ENCODE measurements at places on chromosomes 4 and X.

DNA sequence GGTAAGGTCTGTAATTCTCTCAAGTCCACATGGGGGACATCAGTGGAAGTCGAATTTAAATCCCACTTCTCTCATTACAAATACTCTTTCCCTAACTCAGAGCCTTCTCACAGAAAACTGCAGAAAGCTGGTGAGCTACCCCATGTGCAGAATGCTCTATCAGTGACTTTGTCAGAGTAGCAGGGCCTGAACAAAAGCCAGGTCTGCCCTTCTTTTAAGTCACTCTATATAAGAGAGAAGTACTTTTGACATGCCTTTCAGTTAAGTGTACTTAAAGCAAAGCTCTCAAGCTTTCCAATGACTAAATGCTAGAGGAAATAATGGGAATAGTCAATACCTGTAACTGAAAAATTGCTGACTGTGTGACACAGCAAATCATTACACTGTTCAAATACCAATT, 323.1 kb downstream of the KCNIP4 start:
- no peak for DNase-seq

DNA sequence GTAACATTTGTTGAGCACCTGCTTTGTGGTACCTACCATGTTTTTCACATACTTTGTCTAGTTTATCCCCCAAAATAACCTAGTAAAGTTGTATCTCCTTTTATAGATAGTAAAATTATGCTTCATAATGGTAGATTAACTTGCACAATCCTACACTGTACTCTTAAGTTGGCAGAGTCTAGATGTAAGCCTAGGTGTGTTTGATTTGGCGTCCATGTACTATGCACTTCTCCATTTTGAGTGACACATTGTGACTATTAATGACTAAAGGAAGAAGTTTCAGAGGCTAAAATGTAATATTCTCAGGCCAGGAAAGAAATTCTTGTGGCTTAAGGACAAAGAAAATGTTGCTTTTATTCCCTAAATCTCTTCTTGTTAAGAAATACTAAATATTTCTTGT, 15.4 kb downstream of the PLK4 start:
- no peak for DNase-seq

GRCh38 chr4:137674066-137674465, 141.8 kb upstream of the PCDH18 start:
- DNase-seq: no peak

DNA sequence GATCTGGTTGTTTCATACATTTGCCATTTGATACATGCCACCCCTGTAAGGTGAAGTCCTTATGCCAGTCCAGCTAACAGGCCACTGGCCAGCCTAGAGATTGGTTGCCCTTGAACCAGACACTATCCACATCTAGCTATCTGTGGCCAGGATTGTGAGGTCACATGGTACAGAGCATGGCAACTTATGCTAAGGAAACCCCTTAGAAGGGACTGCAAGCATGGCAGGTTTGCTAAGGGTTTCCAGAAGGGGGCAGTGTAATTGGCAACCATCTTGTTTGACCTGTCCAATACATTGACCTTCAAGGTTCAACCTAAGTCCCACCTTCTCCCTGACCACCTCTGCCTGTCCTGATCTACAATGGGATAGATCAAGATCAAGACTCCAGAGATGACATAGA, 47.5 kb downstream of the SMC1A start:
- DNase-seq: no peak

GRCh38 chr4:95761426-95761825, 78.5 kb upstream of the PDHA2 start:
- DNase-seq: no peak

- no peak for DNase-seq
These were observed 538.3 kb upstream of the PCDH7 start for GRCh38 chr4:30181918-30182317.

DNA sequence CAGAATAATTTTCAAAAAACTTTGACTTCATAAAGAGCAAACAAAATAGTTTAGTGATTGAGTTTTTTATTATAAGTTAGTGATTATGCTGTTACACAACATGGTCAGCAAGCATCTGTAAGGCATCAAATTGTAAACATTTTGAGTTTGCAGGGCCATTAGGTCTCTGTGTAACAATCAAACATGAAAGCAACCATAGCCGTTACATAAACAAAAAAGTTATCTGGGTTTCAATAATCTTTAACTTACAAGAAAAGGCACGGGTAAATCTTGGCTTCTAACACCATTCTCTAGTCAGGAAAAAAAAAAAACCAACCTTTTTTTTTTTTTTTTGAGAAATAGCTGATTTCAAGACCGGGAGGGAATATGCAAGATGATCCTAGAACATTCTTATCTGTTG, 1941.1 kb downstream of the PCDH7 start:
- DNase-seq: no peak

DNA sequence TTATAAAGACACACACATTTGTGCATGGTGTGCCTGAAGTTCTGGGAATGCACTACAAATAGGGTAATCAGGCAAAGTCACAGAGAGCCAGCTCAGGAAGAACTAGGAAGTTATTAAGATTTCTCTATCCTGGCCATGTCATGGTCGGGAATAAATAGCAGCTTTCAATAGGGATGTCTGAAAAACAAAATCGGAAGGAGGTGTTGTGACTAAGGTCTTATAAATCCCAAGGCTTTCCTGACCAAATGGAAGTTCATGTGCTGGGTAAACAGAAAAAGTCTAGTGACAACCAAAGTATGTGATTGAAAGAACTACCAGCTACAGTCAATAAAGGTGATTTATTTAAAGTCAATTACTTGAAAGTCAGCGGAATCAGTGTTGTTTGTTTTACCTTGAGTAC, 262.5 kb upstream of the HS3ST1 start:
- DNase-seq: no peak

- DNase-seq: peak; percentile 81
These were observed 134.1 kb downstream of the OR13H1 start for GRCh38 chrX:131677655-131678628.

DNA sequence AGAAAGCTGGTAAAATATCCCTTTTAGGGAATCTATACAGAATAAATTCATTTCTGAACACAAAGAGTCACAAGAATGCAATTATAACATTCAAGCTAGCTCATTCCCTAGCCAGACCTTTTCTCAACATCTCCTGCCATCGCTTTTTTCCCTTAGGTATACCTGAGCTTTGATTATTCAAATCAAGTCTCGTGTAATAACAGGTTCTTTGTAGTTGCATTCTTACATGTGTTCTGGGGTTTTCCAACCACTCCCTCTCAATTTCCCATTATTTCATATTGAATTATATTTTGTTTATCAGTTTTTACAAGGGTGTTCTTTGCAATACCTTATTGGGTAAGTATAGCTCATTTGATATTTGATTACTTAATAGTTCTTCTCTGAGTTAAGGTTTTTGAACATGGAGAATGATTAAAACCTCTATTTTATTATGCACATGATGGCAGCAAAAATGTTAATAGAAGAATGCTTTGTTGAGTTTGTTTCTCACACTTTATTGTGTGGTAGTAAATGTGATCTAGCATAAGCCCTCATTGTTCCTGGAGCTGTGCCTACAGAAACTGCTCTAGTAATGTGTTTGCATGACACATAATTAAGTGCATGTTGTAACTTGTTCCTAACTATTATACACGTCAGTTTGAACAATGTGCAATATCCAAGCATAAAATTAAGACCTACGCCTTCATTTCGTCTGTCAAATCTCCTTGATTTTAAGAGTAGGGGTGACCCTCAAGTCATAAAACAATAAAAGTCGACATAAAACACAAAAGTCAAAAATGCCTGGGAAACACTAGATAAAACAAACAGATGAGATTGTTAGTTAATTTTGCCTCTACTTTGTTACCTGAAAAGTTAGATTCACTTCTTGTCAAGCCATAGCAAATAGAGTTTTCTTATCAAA, 124.0 kb upstream of the POF1B start:
- DNase-seq: no peak

GRCh38 chr4:186939226-186939625, 215.6 kb upstream of the FAT1 start:
- DNase-seq: no peak

GRCh38 chr4:32488690-32489089, 1768.5 kb downstream of the PCDH7 start:
- no peak for DNase-seq

DNA sequence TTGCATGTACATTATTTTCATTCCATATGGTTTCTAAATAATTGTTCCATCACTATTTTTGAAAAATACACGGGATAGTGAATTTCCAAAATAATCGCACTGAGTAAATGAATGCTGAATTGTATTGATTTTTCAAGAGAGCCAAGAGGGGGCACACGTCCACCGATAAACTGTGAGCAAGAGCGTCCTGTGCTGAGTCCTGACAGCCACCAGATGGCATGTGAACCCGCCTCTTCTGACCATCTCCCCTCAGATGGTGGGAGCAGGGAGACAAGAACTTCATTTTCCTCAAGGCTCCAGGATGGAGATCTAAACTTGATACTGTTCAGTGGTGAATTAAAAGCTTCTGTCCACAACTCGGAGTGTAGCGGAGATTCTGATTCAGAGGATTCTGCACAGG, 30.6 kb upstream of the IL9R start:
- DNase-seq: peak; percentile 41

- no peak for DNase-seq
These were observed 102.6 kb downstream of the RAPGEF2 start for GRCh38 chr4:159205466-159205865.

- peak; percentile 72 for DNase-seq
These were observed 7.1 kb downstream of the AWAT2 start for GRCh38 chrX:70042399-70043371.

DNA sequence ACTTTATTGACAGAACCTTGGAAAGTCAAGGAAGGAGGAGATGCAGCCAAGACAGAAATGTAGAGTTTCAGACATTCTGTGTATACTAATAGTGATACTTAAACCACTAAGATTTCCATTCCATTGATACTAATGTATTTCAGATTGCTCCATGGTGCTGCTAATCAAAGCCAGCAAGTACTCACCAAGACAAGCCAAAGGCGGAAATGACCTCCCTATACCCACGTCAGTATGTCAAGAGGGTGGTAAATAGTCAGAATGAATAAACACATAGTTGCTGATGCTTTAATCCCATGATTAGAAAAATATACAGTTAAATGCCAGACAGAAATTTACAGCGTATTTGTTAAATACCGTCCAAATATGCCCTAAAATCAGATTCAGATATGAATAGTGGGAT, 417.8 kb upstream of the INTU start:
- no peak for DNase-seq

GRCh38 chr4:128917781-128918180, 108.3 kb downstream of the JADE1 start:
- DNase-seq: no peak

DNA sequence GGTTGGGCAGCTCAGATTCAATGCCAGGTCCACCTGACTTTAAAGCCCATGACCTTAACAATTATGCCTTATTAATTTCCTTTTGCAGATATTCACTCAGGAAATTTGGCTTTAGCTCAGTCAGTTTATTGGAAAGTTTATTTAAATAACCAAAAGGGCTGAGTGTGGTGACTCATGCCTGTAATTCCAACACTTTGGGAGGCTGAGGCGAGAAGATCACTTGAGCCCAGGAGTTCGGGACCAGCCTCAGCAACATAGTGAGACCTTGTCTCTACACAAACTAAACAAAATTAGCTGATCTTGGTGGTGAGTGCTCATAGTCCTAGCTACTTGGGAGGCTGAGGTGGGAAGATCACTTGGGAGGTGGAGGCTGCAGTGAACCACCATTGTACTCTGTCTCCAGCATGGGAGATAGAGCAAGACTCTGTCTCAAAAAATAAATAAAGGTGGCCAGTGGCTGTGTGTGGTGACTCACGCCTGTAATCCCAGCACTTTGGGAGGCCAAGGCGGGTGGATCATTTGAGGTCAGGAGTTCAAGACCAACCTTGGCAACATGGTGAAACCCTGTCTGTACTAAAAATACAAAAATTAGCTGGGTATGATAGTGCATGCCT, 43.3 kb downstream of the RHOH start:
- DNase-seq: no peak

- DNase-seq: no peak
These were observed 162.4 kb downstream of the ASB9 start for GRCh38 chrX:15107367-15107988.

- no peak for DNase-seq
These were observed 133.6 kb downstream of the LUZP4 start for GRCh38 chrX:115423086-115423485.

DNA sequence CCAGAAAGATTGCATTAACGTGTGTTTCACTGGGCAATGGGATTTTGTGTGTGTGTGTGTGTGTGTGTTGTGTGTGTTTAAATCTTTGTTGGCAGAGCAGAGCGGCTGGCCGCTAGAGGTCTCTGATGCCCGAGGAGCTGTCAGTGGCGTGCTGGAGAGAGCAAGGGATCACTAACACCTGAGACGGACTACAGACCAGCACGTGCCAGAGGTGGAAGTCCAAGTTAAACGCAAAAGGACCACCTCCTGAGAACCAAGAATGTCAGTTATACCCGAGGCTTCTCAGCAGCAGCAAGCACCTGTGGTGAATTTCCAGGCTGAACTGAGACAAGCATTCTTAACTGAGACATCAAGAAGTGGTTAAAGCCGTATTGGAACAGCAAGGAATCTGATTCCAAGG, 9.0 kb upstream of the SLC25A14 start:
- peak; percentile 92 for DNase-seq

DNA sequence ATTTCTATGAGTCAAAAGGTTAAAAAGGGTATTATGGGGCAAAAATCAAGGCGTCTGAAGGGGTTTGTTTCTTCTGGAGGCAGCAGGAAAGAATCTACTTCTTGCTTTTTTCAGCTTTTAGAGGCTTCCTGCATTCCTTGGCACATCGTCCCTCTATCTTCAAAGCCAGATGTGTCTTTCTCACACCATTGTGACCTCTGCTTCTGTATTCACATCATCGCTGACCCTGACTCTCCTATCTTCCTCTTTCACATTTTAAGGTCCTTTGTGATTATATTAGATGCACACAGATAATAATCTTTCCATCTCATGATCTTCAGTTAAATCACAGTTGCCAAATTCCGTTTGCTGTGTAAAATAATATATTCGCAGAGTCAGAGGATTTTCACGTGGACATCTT, 112.7 kb downstream of the PPP4R3C start:
- no peak for DNase-seq

DNA sequence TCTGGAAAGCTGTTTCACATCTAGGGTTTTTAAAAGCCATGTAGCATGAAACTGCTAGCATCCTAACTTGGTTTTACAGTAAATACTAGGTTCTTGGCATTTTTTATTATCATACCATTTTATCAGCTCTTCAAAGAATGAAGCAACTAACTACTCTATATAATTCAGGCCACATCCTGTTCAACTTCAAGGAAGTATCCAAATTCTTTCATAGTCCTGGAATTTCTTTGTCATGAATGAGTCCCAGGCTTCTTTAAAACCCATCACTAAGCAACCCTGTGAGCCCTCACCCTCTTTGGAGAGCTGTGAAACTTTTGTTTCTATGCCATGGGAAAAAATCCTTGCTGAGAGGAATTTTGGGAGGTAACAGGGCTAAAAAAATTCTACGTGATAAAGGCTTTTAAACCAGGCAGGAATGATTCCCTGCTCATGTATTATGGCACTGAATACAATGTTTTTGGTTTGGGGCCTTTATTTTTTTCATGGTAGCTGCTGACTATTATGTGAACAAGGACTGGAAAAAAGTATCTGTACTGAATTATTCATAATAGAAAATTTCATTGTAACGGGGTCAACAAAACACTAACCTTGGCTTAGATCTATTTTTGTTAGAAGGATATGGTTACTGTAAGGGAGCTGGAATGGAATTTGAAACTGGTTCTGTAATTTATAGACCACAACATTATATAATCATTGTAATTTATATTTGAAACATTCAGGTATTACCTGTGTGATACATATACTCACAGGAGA, 164.9 kb downstream of the DCTD start:
- no peak for DNase-seq

GRCh38 chrX:115939070-115939469, 231.5 kb upstream of the AGTR2 start:
- no peak for DNase-seq

Data from ELF-1 (cell line).